Stimulated activated CD4-positive, alpha-beta T cell treated with anti-CD3 and anti-CD28 coated beads, TNF-alpha, amount 100 ng/mL, for 48 hours (primary cell): ENCODE measurements at places on chromosomes 12 and 14.

DNA sequence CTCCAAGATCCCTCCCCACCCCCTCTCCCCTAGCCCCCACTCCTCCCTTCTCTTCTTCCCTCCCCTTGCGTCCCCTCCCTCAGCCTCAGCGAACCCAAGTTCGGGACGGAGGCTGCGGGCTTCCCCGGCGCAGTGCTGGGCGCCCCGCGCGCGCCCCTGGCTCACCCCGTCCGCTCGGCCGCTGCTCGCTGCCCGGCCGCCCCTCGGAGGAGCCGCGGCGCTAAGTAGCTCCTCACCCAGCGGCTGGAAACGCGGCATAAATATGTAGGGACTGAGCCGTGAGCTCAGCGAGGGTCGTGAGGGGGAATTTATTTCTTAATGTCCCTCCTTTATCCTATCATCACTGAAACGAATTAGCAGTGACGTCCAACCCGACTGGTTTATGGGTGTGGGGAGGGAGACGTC, at the start of gene NOS1:
TSS of gene NOS1 (minus strand) at position 280 of the 405 bp plus-strand sequence. CDS start 30,557 bp downstream, outside the sequence.
- DNase-seq, result no peak

DNA sequence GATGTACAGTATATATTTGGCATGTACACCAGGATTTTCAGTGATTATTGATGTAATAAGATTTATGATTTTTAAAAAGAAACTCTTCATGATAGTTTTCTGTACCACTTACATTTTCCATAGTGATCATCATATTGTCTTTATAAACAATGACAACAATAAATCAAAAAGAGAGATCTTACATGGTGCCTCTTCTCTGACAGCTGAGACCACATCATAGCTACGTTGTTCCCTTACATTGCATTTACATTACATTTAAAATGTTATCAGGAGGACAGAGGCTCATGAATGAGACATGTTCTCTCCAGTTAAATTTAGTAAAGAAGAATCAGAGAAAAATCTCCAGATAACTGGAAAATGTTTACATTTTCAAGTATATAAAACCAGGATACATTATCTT, 112.4 kb downstream of the PRKCH start:
- no peak for DNase-seq

DNA sequence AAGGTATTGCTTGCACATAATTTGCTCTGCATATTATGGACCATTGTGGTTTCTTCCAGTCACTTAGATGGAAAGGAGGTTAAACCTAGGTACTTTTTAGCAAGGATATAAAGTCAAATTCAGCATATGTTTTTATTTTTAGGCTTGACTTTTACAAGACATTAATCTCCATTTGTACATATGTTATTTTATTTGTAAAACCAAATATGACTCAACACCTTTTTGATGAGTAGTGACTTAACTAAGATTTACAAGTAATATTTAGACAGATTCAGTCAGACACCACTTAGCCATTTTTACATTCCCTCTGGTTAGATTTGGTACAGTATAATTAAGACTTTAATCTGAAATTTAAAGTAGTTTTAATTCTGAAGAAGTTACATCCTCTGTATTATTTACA, 55.0 kb downstream of the BHLHE41 start:
- no peak for DNase-seq

GRCh38 chr12:93802293-93802692, 125.1 kb downstream of the CRADD start:
- no peak for DNase-seq

DNA sequence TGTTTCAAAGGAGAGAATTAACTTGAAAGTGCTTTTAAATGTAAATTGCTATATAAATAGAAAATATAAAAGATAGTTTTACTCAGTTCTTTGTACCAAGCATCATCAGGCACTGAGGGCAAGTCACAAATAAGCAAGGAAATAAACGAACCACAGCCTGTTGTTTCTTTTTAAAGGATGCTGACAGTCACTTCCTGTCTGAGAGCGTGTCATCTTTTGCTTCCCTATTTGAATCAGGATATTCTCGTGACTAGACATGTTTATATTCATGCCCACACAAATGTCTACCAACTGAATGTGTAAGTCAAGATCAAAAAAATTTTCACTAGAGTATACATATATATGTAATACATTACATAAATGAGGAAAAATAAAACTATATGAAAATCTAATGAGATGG, 31.4 kb upstream of the SLC2A13 start:
- no peak for DNase-seq

GRCh38 chr14:33045760-33046159, 107.1 kb downstream of the NPAS3 start:
- DNase-seq, result no peak

DNA sequence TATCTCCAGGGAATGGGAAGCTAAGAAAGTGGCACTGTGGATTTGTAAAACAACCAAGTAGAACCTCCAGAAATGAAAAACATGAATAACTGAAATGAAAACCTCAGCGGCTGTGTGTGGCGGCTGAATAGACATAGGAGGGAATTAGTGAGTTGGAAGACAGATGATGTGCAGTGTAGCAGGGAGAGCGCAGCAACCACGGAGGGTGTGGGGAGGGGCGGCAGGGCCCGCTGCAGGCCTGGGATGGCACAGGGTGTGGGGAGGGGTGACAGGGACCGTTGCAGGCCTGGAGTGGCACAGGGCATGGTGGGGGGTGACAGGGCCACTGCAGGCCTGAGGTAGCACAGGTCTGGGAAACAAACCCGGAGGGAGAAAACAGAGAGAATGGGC, 51.1 kb downstream of the BEGAIN start:
- DNase-seq, result no peak

- DNase-seq, result no peak
Observed at GRCh38 chr12:88309546-88309945, 167.4 kb downstream of the TMTC3 start.

DNA sequence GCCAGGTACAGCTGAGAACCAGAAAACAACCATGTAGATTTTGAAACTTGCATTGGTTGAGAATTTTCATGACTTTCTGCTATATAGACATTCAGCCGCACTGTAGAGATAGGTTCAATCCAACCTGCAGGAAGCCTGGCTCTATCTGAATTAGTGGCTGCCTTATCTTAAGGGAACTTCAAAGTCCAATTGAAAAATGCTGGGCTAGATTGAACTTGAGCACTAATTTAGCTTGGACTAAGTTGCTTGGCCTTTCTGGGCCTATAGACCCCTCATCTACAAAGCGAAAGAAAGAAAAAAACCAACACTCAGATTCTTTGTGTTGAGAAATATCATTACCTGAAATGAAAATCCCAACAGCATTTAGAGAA, 332.4 kb downstream of the NUAK1 start:
- no peak for DNase-seq

GRCh38 chr12:96289067-96289466, 94.9 kb downstream of the ELK3 start:
- no peak for DNase-seq

GRCh38 chr14:47240748-47241437, 434.5 kb downstream of the MDGA2 start:
- DNase-seq, result no peak

DNA sequence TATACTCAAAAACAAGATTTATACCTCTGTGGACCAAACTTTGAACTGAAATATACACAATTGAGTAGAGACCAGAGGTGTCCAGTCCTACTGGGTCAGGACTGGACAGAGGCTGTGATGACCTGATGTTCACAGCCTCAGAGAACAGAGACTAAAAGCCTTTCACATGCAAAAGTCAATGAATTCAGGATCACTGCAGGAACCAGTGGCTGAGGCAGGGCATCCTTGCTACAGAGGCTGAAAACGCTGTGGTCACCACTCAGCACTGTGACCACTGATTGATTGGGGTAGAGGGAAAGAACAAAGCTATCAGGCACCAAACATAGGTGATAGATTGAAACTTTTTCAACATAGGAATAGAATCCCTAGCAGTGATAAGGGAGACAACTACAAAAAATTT, 25.1 kb downstream of the GRIP1 start:
- DNase-seq, result no peak

GRCh38 chr12:131008131-131008912, 54.6 kb downstream of the ADGRD1 start:
- DNase-seq, result no peak
